Activated T-cell treated with anti-CD3 and anti-CD28 coated beads for 24 hours (primary cell): ENCODE measurements at places on chromosomes 7 and 10.
A peak's percentile ranks its signal among the peaks of the same experiment; 100 is the strongest.

GRCh38 chr7:84337429-84337828 lies 142.8 kb upstream of the SEMA3A start:
- no peak for DNase-seq

- no peak for DNase-seq
Measured at GRCh38 chr10:14397066-14397465, 66.3 kb upstream of the FRMD4A start.

GRCh38 chr7:105426606-105427146 lies 38.0 kb upstream of the SRPK2 start:
- DNase-seq: no peak

- no peak for DNase-seq
Measured at GRCh38 chr10:12509016-12509793, 159.9 kb downstream of the CAMK1D start.

DNA sequence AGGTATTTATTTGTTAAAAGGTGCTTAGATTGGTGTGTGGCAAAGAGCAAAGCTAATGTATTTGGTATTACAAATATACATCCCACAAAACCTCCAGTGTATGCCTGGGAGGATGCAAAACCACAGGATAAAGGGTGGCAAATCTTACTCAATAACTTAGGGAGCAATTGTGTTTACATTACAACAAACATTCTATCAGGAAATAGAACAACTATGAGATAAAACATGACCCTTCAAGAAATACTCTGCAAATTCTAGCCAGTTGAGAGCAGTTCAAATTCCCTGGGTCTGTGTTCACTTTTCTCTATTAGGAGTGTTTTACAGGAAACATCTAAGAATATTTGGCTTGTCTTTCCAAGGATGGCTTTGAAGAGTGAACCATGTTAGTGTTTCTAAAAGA lies 64.9 kb downstream of the CUL1 start:
- no peak for DNase-seq

GRCh38 chr10:76034353-76035205 lies 603.2 kb downstream of the LRMDA start:
- no peak for DNase-seq

- peak; percentile 20 for DNase-seq
Measured at GRCh38 chr7:727104-727805, at the start of gene PRKAR1B. PRKAR1B (minus strand) TSS chr7:727281; CDS start chr7:711505, 15,776 bp downstream.

GRCh38 chr7:66110856-66111255 lies 3.8 kb upstream of the CRCP start:
- no peak for DNase-seq

- no peak for DNase-seq
Measured at GRCh38 chr10:87504307-87504639, 420 bp upstream of the MINPP1 start.

GRCh38 chr10:118669835-118670234 lies 74.4 kb upstream of the PRLHR start:
- DNase-seq: no peak

DNA sequence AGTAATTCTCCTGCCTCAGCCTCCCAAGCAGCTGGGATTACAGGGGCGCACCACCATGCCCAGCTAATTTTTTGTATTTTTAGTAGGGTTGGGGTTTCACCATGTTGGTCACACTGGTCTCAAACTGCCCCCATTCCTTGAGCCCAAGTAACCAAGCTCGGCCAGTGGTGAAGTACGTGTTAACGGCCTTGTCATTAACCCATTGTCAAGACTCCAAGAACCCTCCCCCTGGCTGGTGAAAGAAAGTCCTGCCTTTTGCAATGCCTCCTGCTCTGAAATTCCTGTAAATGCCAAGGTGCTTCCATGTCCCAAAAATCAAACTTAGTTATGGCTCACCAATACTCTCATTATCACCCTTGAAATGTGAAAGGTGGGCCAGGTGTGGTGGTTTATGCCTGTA lies 18.8 kb upstream of the SEPHS1 start:
- DNase-seq: no peak

- DNase-seq: no peak
Measured at GRCh38 chr10:15539262-15539661, 168.2 kb upstream of the FAM171A1 start.

DNA sequence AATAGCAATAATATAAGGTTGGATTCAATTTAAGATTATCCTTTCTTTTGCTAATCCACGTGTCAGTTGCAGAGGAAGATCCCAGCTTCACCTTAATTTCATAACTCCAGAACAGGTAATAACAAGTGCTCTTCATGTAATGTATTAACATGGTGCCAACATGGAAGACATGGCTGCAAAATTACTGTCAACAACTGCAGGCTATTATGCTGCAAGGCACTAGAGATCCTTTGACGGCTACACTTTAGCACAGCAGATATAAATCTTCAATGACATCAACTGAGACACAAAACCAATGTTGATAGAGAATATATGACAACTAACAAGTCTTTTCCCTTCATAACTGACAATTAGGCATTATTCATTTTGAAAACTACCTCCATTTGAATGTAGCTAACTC lies 96.1 kb downstream of the RNF133 start:
- no peak for DNase-seq

GRCh38 chr10:80154978-80155695 lies 22.6 kb downstream of the PLAC9 start:
- no peak for DNase-seq

DNA sequence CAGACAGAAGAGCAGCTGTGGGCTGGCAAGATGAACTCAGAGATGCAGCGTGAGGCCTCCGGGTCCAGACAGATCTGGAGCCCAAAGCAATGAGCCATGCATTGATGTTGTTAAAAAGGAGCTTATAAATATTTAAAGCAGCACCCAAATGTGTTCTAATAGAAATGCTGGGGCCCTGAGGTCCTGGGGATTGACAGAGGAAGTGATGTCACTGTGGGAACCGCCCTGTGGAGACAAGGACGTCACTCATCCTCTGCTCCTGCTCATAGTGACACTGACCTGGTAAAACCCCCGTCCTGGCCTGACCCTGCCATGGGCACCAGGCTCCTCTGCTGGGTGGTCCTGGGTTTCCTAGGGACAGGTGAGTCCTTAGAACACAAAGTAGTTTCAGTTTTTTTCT lies 197.0 kb upstream of the PRSS58 start:
- DNase-seq: no peak
